Myocyte (in vitro differentiated cells): ENCODE measurements at places on chromosomes 7 and 10.

DNA sequence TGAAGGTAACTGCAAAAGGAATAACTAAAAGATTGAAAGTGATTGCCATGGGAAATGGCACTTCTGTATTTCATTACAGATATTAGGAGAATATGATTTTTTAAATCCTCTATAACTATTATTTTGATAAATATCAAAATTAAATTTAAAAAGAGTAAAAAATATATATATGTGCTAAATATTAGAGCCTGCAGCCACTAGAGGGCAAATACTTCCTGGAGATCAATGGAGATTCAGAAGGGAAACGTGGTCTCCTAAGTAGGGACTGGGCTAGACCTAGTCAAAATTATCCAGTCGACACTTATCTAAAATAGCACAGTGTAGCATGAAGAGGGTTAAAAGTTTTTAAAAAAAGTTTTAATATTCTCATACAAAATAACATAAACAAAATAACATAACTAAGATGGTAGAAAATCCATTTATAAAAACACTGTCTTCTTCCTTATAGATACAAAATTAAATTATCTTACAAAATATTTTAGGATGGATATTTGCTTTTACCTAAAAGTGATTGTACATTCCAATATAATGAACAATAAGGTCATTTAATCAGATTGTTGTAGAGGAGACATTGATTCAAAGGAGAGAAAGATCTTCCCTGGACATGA lies 434.3 kb downstream of the MDFIC start:
- peak; percentile 44 for DNase-seq

GRCh38 chr10:31318382-31318853 lies 598 bp upstream of the ZEB1 start:
- peak; percentile 69 for DNase-seq

- DNase-seq, result peak; percentile 41
Measured at GRCh38 chr10:23702977-23703414, 264.1 kb downstream of the OTUD1 start.

DNA sequence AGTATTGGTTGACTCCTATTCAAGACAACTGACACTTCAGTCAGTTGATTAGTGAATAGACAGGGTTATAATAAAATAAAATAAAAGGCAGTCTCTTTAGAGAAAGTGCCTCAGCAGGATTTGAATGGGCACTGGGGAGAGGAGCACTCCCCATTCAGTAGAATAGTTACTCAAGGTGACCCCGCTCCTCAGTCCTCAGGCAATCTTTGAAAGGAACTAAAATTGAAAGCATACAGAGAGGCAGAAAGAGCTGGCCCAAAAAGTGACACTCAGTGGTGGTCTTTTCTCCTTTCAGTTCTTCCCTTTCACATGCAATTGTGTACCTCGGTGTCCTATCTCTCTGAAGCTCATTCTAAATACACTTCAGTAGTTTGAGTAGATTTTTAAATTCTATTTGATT lies 47.4 kb upstream of the MACC1 start:
- DNase-seq, result no peak

GRCh38 chr10:46077141-46077554 lies 31.1 kb upstream of the MSMB start:
- no peak for DNase-seq

DNA sequence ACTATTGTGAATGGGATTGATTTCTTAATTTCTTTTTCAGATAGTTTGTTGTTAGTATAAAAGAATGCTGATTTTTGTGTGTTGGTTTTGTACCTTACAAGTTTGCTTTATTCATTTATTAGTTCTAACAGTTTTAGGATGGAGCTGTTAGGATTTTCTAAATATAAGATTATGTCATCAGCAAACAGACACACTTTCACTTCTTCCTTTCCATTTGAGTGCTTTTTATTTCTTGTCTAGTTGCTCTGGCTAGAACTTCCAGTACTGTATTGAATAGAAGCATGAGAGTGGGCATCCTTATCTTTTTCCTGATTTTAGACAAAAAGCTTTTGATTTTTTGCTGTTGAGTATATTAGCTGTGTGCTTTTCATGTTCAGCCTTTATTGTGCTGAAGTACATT lies 81.5 kb downstream of the DNAH11 start:
- no peak for DNase-seq

GRCh38 chr7:97104719-97105238 lies 12.7 kb upstream of the SDHAF3 start:
- DNase-seq, result peak; percentile 93

DNA sequence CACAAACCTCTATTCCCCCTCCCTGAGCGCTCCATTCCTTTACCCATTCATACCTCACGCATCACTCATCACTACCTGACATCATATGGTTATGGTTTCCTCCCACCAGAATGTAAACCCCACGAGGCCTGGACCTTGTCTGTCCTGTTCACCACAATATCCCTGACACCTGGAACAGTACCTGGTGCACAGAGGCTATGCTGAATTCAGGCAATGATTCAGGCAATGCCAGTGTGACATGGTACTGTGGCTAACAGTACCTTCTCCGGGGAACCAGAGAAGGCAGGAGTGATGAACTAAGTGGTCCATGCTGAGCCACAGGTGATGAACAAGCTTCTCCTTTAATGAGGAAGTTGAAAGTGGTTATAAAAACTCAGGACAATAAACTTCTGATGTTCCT lies 202.5 kb upstream of the PLXNA4 start:
- no peak for DNase-seq

GRCh38 chr7:143063741-143064140 lies 11.6 kb downstream of the OR6V1 start:
- no peak for DNase-seq

DNA sequence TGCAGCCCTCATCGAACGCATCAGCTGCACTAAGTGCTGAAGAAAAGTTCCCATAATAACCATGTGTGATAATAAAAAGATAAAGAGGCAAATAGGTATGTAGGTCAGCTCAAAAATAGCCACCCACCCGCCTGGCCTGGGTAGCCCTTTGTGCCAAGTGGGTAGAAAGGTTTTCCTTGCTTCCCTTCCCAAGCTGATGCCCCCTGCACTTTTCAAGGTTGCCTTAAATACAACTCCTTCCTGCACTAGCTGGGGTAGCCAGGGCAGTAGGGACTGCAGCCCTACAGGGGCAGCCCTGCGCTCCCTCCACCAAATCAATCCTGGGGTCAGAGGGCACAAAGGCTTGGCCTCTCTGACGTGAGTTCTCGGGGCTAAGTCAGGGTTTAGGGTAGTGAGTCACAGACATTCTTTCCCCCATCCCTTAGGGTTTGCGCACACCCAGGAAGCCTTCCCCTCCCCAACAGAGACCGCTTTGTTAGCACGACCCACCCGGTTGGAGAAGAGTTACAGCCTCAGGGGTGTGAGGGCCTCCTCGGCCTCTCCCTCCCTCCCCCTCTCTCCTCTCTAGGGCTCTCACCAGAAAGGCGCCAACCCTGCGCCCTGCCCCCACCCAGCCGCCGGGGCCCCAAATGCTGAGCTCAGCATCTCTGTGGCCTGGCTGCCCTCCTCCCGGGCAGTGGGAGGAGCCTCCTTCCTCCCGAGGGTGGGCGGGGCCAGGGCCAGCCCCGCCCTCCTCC lies 13.3 kb upstream of the DDIT4 start:
- DNase-seq, result peak; percentile 79

GRCh38 chr10:33623669-33624068 lies 289.2 kb upstream of the NRP1 start:
- DNase-seq, result no peak

DNA sequence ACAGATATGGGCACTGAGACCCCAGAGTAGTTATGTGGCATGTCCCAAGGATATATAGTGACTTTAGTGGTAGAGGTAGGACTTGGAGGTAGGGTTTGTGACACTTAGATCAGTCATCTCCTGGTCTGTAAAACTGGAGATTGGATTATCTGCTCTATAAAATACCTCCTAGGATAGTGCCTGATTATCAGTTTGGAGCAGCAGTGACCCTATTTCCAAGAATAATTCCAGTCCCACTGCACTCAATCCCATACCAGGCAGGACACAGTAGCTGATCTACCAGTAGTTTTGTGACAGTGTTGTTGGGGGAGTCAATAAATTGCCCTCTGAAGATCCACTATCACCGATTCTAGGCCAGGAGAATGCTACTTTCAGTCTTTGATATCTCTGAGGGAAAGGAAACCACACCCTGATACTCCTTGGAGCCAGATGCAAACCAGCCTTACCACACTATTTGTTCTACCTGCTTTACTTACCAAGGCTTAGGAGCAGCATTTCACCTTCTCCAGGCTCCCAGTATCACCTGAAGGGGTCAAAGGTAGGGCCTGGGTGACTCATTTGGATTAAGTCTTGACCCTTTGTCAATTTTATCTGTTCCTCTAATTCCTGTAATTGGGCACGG lies 30.6 kb downstream of the KMT2E start:
- DNase-seq, result no peak

GRCh38 chr7:101435461-101436220 lies 73.0 kb downstream of the COL26A1 start:
- no peak for DNase-seq

- no peak for DNase-seq
Measured at GRCh38 chr10:90738885-90739284, 119.0 kb downstream of the HTR7 start.

DNA sequence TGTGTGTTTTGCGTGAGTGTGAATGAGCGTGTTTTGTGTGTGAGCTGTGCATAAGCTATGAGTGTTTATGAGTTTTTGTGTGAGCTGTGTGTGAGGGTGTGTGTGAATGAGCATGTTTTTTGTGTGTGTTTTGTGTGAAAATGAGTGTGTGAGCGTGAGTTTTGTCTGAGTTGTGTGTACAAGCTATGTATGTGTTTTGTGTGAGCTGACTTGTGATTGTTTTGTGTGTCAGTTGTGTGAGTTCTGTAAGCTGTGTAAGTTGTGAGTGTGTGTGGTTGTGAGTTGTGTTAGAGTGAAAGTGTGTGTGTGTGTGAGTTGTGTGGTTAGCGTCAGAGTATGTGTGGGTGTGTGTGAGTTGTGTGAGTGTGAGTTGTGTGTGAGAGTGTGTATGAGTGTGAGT lies 343.2 kb downstream of the PTPRN2 start:
- no peak for DNase-seq

GRCh38 chr10:90779548-90779947 lies 78.3 kb downstream of the HTR7 start:
- DNase-seq, result peak; percentile 28

DNA sequence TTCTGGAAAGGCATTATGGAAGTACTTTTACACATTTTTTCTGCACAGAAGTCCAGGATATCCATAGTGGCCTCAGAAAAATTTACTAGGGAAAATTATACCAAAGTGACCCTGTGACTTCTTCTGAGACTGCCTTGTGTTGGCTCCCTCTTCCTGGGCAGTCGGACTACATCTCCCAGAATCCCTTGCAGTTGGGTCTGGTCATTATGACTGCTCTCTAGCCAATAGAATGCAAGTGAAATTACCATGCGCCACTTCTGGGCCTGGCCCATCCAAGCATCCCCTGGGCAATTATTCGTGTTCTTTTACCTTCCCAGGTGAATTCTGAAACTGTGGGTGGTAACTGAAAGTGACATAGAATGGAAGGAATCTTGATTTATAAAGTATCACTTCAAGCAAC lies 430.9 kb downstream of the ACTR3B start:
- DNase-seq, result no peak

GRCh38 chr10:101453791-101454718 lies 100.1 kb downstream of the BTRC start:
- DNase-seq, result peak; percentile 34

DNA sequence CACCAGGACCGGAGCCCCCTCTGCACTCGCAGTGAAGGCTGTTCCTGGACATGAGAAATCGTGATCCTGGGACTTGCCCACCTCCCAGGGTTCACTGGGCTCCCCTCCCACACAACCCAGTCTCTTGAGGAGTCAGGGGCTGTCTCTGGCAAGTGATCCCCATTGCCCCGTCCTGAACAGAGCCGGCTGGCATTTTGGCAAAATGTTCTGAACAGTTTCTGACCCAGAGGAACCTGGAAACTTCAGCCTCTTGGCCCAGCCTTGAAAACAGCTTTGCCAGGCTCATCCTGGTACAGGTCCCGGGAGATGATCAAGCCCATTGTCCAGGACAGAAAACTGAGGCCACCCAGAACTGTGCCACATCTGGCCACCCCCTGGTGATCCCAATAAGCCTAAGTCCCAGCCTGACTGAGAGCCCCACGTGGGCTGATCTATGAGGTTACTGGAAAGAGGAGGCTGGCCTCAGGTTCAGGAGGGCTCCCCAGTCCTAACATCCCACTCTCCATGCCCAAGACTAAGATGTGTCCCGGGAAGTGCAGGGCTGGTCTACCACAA lies 115.7 kb downstream of the OAT start:
- no peak for DNase-seq

- no peak for DNase-seq
Measured at GRCh38 chr7:35593899-35594298, 101.0 kb downstream of the HERPUD2 start.

- DNase-seq, result peak; percentile 87
Measured at GRCh38 chr7:2864999-2865670, 21.0 kb upstream of the GNA12 start.

GRCh38 chr10:74460812-74461211 lies 309.8 kb downstream of the ADK start:
- peak; percentile 38 for DNase-seq

- DNase-seq, result no peak
Measured at GRCh38 chr10:117861329-117861728, 185.4 kb downstream of the RAB11FIP2 start.
